Activated CD4-positive, alpha-beta T cell treated with anti-CD3 and anti-CD28 coated beads for 36 hours (primary cell): ENCODE measurements at places on chromosomes 13 and 19.

- no peak for DNase-seq
Measured at GRCh38 chr19:18756896-18757295, 34.2 kb downstream of the COMP start.

- DNase-seq, result no peak
Measured at GRCh38 chr13:112618501-112618900, 30.5 kb upstream of the TUBGCP3 start.

- DNase-seq, result no peak
Measured at GRCh38 chr13:74153316-74153715, 19.1 kb upstream of the KLF12 start.

DNA sequence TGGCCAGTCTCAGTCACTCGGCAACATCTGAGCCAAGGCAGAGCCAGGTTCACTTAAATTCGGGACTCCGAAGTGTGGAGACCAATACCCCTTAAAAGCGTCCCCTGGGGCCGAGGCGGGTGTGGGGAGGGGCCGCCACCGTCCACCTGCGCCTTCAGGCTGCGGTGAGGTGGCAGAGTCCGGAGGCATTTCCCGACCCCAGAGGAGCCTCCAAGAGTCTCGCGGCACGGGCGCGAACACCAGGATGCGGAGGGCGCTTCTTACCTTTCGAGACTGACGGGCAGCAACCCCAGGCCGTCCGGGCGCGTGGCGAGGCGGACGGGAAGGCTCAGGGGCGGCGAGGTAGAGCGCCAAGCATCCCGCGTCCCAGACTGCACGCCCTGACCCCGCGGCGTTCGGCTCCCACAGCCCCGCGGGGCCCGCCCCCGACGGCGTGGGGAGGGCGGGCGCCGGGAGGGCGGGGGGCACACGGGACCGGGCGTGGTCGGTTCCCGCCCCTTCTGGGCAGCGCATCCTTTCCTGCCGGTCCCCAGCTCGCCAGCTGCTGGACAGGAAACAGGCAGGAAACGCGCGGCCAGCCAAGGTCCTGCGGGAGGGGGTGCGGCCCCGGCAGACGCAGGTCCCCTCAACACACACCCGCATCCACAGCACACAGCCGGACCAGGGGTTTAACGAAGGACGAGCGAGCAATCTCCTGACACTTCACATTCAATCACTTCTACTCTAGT is at the start of gene THSD1:
THSD1 (minus strand) TSS at position 406 of the 728 bp plus-strand sequence. CDS start 3,572 bp downstream, outside the sequence.
- DNase-seq, result peak; percentile 31

DNA sequence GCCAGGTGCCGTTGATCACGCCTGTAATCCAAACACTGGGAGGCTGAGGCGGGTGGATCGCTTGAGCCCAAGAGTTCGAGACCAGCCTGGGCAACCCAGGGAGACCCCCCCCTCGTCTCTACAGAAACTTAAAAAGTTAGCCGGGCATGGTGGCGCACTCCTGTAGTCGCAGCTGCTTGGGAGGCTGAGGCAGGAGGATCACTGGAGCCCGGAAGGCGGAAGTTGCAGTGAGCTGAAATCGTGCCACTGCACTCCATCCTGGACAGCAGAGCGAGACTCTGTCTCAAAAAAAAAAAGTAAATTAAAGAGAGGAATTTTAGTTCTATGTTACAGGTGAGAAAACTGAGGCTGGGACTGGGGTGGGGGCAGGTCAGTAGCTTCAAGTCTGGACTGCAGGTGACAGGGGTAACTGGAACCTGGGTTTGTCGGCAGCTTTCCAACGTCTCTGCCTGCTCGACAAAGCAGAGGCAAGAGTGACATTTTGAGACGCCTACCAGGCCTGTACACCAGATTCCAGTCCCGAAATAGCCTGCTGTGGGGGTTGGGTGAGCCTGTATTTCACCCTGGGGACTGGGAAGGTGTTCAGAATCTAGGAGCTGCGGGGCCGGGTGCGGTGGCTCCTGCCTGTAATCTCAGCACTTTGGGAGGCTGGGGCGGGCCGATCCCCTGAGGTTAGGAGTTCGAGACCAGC is 1.2 kb downstream of the SELENOW start:
- DNase-seq, result peak; percentile 18
